ENCODE measurements at places on chromosomes 7 and 10.

- DNase-seq, result no peak
These were observed 565.3 kb upstream of the GALNT17 start for GRCh38 chr7:70566671-70567070.

- DNase-seq, result no peak
These were observed 185.6 kb downstream of the C7orf25 start for GRCh38 chr7:42726066-42726785.

- DNase-seq, result no peak
These were observed 175.8 kb upstream of the LYZL1 start for GRCh38 chr10:29112827-29113615.

DNA sequence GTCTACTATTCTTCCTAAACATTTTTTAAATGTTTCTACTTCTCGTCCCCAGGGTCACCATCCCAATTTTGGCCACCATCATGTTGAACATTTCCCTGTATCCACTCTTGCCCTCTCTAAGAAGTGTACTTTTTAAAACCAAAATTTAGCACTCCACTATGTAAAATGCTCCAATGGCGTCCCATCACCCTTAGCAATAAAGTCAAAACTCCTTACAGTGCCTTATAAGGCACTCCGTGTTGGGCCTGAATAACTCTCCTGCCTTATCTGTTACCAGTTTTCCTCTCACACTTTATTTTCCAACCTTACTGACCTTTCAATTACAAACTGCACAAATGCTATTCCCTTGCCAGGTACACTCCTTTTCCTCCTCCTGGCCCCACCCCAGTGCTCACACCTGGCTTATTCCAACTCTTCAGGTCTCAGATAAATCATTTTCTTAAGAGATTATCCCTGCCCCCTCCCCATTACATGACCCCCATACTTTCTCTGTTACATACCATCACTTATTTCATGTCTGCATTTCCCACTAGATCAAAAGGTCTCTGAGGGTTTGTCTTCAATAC, 1.3 kb downstream of the TMEM168 start:
- no peak for DNase-seq

- DNase-seq, result no peak
These were observed 20.0 kb downstream of the AMZ1 start for GRCh38 chr7:2708041-2708440.

GRCh38 chr10:14220026-14220425, 110.7 kb downstream of the FRMD4A start:
- no peak for DNase-seq

GRCh38 chr10:63206576-63206975, 73.4 kb downstream of the NRBF2 start:
- DNase-seq, result no peak

DNA sequence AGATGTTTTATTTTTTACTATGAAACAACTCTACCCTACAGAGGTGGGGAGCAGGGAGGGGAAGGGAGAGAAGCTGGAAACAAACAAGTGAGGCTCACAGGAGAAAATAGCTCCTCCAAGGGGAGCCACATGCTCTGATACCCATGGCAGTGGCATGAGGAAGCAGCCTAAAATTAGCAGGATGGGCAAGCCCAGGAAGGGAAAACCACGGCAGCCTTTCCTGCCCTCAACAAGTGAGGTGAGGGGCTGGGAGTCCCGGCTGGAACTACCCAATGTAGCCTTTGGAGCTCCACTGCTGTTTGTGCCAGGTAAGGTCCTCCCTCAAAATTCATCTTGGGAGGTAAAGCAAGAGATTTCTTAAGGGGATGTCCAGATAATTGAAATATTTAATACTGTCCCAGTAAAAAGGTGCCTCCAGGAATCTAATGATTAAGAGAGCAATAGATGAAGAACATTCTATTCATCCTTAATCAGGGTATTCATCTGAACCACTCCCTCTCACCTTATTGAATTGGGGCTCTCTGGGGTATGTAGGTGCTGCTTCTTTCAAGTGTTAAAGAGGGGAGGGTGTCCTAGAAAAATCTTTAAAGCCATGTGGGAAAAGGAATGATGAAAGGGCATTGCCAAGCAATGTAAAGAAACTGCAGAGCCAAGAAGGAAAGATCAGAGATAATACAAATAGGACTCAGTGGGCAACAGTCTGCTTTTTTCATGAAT, 12.8 kb upstream of the HERC4 start:
- DNase-seq, result no peak

GRCh38 chr10:131001438-131001837, 310.1 kb downstream of the TCERG1L start:
- no peak for DNase-seq

- DNase-seq, result no peak
These were observed 247.7 kb downstream of the IPMK start for GRCh38 chr10:58019863-58020537.

- no peak for DNase-seq
These were observed 50.8 kb downstream of the KCNH2 start for GRCh38 chr7:150927157-150927955.

GRCh38 chr10:92419740-92420545, 129.0 kb downstream of the MARCHF5 start:
- no peak for DNase-seq

DNA sequence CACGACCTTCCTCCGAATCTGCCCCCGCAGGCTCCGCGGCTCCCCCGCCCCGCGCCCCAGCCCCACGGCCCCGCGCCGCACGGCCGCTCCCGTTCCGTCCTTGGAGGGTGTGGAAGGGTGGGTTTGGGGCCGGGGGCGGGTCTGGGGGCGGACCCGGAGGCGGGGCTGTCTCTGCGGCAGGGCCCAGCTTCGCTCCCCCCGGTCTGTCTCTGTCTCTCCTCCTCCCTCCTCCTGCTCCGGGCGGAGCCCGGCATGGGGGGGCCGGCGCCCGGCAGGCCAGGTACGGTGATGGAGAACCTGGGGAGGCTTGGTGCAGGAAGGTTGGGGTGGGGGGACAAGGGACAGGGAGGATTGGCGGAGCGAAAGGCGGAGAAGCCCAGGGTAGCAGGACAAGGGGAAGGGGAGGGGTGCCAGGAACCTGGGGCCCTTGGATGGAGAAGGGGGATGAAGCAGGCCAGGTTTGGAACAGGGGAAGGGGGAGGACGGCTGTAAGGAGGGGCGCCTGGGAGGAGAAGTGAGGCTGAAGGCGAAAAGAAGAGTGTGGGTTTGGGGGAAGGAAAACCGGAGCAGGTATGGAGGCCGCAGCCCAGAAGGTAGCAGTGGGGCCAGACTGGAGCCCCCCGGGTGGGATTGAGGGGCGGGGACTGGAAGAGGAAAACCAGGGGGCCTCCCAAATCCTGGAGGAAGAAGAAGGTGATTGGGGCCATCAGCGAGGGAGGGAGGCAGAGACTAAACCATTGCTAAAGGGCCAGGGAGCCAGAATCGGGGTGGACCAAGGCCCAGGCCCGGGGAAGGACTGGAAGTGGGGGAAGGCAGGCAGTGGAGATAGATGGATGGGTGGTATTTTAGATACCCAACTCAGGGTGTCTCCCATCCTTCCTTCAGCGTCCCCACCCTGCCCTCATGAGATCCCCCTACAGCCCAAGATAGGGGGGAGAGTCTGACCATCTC, at the start of gene NYAP1:
TSS of gene NYAP1 (plus strand) at position 206 of the 951 bp plus-strand sequence. CDS start 1,385 bp downstream, outside the sequence.
- DNase-seq, result no peak

DNA sequence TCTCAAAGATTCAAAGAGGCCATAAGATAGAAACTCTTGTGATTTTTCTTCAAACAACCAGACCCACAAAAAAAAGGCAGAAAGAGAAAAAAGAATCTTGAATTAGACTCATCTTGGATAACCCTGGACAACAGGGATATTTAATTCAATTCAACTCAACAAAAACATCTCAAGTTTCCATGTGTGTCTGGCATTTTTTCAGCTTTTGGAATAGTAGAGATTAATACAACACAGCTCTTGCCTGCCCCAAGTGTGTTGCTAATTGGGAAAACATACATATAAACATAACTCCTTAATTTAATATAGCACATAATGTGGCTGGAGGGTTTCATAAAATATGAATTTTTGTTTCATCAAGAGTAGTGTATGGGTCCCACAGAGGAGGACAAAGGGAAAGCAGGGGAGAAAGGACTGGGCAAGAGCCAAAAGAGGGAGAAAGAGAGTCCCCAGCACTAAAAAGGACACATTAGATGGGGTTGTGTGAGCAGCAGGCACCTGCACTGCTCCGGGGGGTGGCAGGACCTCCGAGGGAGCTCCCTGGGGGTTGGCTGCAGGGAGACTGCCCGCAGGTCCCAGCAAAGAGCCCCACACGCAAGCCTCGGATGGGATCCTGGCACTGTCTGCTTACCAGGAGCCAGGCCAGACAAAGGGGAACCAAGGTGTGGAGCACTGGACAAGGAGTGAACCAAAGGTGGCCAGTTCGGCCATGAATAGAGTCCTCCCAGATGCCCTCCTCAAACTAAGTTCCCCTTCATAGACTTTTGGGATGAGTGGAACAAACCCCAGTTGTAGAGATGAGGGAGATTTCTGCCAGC, 65.6 kb upstream of the TMEM72 start:
- no peak for DNase-seq

GRCh38 chr7:112484671-112485167, 3.9 kb downstream of the LSMEM1 start:
- no peak for DNase-seq

DNA sequence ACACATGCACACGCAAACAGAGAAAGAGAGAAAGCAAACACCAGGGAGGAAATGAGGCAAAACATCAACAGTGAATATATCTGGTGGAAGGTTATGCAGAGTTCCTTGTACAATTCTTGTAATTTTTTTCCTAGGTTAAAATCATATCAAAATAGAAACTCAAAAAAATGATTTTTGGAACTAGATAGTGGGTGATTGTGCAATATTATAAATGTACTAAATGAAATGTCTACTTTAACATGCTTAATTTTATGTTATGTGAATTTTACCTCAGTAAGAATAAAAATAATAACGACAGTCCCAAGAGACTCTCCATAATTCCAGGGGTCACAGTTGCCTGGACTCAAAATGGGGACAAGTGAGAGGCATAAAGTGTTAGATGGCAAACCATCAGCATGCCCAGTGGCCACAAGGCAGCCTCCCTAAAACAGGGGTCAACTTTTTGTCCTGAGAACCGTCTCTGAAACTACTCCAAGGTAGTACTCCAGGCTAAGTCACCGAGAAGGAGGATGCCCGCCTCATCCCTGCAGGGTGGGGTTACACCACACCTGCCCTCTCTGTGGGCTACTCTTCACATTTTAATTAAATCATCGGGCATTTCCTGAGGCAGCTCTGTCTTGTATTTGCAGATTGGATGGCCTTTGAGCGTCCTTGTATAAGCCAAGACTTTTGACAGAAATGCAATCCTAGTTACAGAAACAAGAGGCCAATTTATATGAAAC, 267.7 kb downstream of the ELMO1 start:
- no peak for DNase-seq

DNA sequence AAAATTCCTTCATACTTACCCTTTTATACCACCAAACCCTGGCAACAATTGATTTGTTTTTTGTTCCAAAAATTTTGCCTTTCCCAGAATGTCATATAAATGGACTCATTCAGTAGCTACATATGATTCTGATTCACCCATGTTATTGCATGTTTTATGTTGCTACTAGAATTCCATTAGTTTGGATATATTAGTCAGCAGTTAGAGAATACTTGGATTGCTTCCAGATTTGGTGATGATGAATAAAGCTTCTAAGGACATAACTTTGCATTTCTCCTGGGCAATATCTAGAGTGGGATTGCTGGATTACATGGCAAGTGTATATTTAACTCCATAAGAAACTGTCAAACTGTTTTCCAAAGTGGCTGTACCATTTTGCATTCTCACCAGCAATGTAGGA, 806.9 kb downstream of the DNAJB9 start:
- no peak for DNase-seq

GRCh38 chr10:96955794-96956193, 123.7 kb downstream of the LCOR start:
- DNase-seq, result no peak

DNA sequence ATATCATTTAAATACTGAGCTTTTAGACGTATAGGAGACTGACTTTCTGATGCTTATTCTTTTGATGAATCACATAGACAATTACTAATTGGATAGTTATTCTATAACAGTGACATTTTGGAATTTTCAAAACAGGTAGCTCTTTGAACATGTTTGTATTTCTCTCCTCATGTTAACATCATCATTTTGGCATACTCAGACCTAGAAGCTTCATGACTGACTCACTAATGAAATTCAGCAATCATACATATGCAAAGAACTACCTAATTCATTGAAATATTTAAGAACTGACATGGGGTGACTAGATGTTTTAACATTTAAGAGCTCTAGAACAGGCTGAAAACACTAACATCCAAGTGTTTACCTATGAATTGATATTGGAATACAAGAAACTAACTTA, 192.3 kb downstream of the VTI1A start:
- no peak for DNase-seq

GRCh38 chr7:66609176-66609575, 19.5 kb upstream of the KCTD7 start:
- DNase-seq, result no peak

DNA sequence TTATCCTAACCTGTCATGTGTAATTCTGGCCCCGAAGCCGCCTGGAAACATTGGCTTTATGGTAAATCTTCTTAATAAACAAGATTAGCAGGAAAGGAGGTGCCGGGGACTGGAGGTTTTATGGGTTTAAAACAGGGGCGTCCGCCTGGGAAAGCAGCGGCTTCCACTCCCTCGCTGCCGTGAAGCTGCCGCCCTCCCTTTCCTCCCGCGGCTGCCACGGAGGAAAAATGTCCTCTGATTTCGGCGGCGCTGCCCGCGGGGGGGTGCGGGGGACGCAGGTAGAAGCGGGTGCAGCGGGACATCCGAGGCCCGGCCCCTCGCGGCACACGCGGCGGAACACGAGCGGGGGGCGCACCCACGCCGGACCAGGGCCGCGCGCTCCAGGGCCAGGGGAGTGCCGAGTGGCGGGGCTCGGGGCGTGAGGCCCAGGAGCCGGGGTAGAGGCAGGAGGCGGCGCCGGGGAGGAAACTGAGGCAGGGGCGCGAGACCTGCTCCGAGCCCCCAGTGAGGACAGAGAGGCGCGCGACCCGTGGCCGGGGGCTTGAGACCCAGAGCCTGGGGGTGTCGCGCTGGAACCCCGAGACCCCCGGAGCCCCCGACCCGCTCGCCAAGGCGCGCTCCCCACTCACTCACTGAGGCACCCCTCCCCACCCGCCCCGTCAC, 993 bp downstream of the PTPRN2 start:
- no peak for DNase-seq

- DNase-seq, result no peak
These were observed 17.6 kb downstream of the PRKAG2 start for GRCh38 chr7:151859111-151859947.

- DNase-seq, result no peak
These were observed 85.0 kb downstream of the BTRC start for GRCh38 chr10:101438881-101439391.

GRCh38 chr10:3222068-3222467, 49.5 kb upstream of the PITRM1 start:
- DNase-seq, result no peak

DNA sequence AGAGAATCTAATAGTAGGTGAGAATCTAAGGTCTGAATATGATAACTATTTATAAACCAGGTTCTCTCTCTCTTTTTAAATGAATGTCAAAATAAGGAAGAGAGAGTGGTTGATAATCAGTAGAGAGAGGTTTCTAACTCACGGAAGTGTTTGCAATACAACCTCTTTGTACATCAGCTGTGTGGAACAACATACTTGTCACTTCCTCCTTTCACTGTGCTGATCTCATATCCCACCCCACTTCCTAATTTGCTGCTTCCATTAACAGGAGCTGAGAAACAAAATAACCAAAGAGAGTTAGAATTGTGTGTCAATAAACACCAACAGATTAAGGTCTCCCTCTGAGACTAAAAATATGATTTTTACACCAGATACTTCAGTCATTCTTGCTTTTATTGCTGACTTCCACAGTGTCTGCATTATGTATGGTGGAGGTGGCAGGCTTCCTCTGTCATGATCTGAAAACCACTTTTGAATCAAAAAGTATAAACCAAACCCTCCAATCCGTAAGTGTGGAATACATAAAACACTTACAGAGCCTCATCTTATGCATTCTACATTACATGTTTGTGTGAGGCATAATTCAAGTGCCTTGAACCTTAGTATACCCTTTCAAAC, 25.0 kb downstream of the CACUL1 start:
- DNase-seq, result no peak
